ENCODE measurements at places on chromosomes 1 and 21.

DNA sequence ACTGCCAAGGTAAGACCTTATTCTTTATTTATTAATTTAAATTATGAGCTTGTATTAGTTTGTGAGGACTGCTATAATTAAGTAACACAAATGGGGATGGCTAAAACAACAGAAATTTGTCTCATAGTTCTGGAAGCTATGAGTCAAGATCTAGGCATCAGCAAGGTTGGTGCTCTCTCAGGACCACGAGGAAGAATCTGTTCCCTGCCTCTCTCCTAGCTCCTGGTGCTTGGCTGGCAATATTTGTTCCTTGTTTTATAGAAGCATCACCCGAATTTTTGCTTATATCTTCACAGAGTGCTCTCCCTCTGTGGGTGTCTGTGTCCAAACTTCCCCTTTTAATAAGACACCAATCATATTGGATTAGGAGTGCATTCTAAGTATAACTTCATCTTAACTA, 41.4 kb upstream of the CCDC190 start:
- DNase-seq, result no peak

GRCh38 chr21:35328856-35329455, 279.9 kb upstream of the RUNX1 start:
- DNase-seq, result no peak

- no peak for DNase-seq
Measured at GRCh38 chr1:18093646-18094045, 14.0 kb upstream of the IGSF21 start.

DNA sequence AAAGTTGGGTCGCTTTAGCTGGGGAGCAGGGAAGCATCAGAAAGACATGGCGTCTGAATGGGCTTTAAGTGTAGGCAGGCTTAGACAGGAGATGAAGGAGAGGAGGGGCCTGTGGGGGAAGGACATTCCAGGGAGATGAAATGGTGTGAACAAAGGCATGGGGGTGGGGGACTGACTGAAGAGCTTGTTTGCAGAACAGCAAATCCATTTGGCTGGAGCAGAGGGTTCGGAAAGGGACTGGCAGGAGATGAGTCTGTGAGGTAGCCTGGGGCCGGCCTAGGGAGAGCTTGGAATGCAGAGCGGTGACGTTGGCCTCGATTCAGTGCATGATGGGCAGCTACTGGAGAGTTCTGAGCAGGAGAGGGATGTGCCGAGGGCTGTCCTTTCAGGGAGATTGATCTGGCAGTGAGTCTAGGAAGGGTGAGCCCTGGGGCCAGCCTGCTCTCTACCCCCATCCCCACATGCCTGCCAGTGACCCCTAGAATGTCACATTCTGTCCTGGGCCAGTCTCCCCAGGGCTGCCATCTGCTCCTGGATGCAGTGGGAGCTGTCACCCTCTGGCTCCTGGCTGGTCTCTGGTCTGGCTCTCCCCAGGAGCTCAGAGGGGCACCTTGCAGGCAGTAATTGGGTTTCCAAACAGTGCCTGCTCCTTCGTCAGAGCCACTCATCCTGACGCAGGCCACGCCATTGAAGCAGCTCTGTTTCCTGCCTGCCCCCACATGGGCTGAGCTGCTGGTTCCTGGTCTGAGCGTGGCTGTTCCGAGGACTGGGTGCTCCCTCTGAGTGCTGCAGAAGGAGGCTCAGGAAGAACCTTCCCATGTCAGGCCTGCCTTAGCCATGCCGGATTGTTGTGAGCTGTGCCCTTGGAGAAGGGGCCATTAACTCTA, 22.3 kb upstream of the TMEM222 start:
- DNase-seq, result peak; percentile 91

GRCh38 chr1:11204396-11205190, 15.4 kb downstream of the ANGPTL7 start:
- no peak for DNase-seq

DNA sequence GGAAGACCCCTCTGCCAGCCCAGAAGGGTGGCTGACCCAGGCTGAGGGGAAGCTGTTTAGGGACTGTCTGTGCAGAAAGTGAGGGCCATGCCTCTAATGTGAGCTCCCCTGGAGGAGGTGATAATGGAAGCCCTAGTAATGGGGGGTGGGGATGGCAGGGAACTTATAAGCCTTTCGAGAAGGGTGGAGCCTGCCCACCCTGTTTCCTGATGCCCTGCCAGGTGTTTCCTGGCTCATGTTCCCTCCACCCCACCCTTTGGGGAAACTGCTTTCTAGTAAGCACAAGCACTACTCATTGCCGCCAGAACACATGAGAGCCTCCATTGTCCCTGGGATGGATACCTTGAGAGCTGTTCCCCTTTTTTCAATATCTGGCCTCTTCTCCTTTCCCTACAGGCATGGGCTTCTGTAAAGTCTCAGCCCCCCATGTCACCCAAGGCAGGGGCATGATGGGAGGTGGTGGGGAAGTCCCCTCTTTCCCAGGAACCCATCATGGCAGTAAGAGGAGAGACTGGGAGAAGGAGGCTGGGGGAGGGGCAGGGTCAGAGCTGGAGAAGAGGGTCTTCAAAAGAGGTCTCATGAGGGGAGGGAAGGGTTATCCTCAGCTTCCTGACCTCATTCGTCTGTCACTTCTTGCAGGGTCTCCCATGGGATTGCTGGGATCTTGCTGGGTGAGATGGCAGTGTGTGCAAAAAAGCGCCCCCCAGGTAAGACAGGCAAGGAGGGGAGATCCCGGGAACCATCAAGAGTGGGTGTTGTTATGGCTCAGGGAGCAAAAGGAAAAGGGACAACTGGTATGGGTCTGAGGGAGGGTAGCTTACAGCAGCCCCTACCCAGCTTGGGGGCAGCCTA, 2.4 kb downstream of the ATP8B2 start:
- no peak for DNase-seq

DNA sequence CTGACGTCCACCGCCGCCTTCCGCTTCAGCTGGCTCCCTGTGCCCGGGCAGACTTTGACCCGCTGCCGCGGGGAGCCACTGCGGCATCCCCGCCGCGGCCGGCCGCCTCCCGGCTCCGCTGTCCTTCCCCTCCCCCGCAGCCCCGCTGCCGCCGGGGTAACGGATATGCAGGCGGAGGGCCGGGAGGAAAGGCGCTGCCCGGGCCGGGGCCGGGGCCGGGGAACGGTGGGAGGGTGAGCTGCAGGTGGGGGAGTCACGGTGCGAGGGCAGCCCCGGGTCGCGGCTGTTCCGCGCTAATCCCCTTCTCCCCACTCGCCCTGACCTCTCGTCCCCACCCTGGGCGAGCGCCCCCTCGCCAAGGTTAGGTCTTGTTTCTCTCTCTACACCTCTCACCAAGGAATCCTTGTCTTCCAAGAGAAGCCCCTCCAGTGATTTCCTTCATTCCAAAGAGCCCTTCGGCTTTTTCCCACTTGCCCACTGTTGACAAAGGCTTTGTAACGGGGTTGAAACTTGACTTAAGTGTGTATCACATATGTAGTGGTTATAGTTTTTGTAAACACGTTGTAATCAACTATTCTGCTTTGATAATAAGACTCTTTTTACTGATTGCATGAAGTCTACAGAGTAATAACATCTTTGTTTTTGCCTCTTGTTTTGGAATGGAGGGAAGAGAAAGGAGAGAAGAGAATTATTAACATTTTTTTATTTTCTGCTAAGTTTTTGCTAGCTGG, 669 bp downstream of the XPR1 start:
- DNase-seq, result no peak

DNA sequence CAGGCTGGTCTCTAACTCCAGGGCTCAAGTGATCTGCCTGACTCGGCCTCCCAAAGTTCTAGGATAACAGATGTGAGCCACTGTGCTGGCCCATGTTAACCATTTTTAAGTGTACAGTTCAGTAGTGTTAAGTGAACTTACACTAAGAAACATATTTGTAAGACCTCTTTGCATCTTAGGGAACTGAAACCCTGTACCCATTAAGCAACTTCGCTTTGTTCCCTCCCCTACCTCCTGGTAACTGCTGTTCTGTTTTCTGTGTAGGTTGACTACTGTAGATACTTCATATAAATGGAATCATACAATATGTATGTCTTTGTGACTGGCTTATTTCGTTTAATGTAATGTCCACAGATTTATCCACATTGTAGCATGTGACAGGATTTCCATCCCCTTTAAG, 11.0 kb downstream of the NUDC start:
- no peak for DNase-seq

DNA sequence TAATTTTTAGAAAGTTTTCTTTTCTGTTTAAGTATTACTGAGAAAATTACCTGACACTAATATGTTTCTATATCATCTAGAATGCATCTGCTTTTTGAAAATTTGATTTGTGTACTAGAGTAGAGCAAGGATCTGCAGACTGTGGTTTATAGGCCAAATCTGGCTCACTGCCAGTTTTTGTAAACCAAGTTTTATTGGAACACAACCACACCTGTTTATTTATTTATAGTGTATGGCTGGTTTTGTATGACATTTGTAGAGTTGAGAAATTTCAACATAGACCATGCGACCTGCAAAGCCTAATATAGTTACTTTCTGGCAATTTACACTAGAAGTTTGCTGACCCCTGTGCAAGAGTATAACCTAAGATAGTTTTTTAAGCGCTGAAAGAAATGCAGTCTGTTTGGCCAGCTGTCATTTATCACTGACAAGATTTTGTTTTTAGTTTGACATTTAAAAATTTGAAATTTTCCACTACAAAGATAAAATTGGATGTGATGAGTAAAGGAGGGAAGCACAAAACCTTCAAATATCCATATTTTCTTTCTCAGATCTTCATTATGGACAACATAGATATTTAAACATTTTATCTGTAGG, 36.1 kb upstream of the CACYBP start:
- no peak for DNase-seq

DNA sequence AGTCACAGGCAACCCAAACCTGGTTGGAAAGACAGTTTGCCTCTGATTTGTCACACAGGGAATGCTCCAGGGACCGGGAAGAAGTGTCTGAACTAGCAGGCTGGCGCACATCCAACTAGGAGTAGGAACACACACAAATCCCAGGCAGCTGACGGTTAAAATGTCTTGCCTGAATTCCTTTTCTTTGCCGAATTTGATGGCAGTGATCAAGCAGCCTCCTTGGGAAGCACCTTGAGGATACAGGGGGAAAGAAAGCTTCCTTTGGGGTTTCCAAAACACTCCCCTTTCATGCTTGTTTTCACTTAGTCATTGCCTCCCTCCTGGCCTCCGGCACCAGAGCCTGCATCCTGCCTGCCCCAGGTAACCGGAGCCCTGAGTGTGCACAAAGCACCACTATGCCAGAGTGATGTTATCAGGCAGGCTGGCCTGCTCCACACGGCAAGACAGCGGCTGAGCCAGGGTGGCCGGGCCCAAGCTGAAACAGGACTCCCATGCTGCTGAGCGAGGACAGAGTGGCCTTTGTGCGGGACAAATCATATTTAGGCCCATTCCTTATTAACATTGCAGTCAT, 193.8 kb downstream of the LMX1A start:
- DNase-seq, result no peak

- DNase-seq, result no peak
Measured at GRCh38 chr1:40895601-40896000, 33.4 kb upstream of the CITED4 start.

DNA sequence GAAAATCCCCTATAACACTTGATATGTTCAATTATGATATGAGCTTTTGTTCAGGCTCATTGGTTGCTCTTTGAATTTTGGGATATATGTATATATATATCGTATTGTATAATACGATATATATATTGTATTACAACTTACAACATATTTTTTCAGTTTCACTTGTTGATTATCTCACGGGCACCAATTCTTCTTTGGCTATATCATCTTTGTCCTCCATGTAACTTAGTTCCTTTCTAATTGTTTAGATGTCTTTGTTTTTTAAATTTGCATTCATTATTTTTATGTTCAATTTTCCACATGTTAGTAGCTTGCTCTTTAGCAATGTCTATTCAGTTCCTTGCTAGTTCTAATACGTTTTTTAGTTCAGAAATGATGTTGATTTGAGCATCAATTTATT, 150.0 kb downstream of the BACH1 start:
- no peak for DNase-seq

All from AG09319 (cell line).